ENCODE measurements at places on chromosomes 1 and 21.

DNA sequence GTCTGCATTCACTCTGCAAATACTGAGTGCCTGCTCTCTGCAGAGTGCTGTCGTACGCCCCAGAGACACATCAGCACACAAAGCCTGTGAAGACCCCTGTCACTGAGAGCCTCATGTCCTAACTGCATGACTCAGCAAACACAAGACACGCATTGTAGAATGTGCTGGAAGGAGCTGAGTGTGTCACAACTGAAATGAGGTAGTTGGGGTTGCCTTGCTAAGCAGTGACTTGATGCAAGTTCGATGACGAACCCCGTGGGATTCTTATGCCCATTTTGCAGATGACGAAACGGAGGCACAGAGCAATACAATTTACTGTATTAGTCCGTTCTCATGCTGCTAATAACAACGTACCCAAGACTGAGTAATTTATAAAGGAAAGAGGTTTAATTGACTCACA, 65.1 kb downstream of the RIPK4 start:
- no peak for DNase-seq

GRCh38 chr1:183048087-183049085, 25.2 kb downstream of the LAMC1 start:
- no peak for DNase-seq

DNA sequence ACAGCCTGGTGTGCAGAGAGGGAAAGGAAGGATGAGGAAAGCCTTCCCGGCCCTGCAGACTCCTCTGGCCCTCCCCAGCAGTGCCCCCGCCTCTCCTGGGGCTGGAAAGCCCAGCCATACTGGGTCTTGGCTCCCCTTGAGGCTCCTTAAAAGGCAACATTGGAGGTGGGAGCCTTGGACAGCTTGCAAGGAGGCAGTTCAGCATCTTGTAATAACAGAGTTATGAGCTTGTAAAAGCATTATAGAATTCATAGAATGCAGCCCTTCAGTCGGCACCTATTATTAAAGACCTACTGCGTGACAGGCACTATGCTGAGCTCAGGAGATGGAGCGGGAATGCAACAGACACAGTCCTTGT, 4.2 kb downstream of the TINAGL1 start:
- DNase-seq = no peak

DNA sequence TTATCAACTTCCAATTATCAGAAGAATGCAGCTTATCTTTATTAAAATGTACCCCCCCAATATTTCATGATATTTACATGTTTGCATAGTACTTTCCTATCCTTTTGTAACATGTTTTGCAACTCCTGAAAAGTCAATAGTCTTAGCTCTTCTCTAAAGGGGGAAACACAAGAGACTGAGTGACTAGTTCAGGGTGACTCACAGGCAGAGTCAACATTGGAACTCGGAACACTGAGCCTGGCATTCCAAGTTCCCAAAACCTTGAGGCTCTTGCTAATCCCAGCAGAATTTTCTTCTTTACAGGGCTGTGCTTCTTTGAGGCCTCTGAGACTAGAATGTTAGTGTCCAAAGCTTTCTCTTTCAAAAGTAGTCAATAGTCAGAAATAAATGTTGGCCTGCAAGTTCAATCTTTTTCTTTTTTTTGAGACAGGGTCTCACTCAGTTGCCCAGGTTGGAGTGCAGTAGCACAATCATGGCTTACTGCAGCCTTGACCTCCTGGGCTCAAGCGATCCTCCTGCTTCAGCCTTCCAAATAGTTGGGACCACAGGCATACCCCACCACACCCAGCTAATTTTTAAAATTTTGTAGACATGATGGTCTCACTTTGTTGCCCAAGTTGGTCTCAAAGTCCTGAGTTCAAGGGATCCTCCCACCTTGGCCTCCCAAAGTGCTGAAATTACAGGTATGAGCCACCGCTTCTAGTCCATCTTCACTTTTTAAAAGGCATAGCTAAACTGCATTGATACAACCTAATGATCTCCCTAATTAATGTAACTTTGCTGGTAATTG, 37.5 kb downstream of the ZNF281 start:
- no peak for DNase-seq

DNA sequence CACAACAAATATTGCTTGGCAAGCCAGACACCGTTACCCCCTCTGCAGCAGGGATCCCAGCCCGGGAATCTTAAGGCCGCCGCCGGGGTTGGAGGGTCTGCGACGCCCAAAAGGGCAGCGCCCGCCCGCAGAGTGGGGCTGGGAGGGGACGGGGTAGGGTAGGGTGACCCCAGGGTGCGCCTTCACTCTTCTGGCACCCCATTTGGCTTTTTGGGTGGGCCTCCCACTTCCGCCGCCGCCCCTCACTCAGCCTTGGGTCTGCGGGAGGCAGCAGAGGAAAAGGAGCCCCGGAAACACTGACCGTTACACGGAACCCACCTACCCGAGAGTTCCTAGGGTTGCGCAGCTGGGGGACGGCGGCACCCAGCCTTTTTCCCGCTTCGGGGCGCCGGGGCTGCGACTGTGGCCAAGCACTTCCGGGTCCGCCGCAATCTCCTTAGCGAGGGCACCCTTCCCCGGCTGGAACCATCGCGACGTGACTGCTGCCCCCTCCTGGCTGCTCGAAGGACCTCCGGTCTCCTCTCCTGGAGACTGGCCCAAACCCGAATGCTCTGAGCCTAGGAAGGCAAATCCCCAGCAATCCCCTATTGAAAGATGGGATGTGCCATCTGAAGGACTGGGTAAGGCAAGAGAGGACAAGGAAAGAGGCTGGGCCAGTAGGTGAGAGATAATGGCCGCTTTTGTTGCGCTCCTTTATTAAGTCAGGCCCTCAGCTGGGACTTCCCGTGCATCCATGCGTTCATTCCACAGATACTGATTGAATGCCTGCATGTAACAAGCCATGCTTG, at the start of gene PIGC:
TSS of gene PIGC (minus strand) at position 404 of the 788 bp plus-strand sequence. CDS start 1,447 bp downstream, outside the sequence.
- peak; percentile 82 for DNase-seq

DNA sequence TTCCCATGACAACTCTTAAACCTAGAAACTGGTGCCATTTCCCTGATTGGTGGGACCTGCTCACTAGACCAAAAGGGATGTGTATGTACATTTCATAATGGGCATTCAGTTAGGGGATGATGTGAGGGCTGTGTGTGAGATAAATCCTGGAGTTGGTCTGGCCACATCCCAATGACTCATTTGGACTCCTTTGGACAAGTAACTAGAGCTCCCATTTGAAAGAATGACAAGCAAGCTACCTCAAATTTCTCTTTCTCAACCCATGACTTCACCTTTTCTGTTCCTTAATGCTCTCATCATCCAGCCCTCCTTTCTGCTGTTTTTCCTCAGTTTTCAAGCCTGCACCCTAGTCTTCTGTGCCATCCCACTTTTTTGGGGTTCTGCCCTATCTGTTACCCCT, 27.9 kb downstream of the EBNA1BP2 start:
- no peak for DNase-seq

DNA sequence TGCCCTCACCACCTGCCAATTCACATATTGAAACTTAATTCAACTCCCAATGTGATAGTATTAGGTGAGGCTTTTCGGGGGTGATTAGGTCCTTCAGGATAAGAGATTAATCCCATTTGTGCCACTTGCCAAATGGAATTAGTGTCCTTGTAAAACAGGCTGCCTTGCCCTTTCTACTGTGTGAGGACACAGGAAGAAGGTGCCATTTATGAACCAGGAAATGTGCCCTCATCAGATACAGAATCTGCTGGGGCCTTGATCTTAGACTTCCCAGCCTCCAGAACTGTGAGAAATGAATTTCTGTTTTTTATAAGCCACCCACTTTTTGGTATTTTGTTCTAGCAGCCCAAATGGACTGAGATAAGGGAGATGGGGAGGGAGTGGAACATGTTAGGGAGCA, 39.1 kb upstream of the AGL start:
- DNase-seq = no peak

GRCh38 chr1:228445843-228446650, 29.4 kb upstream of the TRIM17 start:
- peak; percentile 8 for DNase-seq

- DNase-seq = no peak
Observed at GRCh38 chr1:53547231-53547790, 88.1 kb downstream of the DMRTB1 start.

DNA sequence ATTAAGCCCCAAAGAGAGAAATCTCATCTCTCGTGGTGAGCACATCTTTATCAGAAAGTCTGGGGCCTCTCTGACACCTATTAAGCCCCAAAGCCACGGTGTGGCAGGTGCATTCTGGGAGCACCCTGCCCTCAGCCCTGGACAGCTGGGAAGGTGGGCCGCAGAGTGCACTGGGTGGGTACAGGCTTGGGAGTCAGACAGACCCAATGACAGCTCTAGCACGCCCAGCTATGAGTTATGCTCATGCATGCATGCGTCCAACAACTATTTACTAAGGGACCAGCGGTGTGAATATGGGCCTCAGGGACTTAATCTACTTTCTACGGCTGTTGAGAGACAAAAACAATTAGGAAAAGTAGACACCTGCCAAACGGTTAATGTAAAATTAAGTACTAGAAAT, 46.6 kb downstream of the SLC66A1 start:
- no peak for DNase-seq

- peak; percentile 66 for DNase-seq
Observed at GRCh38 chr1:152188673-152189591, 29.9 kb upstream of the RPTN start.

- no peak for DNase-seq
Observed at GRCh38 chr1:118021668-118022067, 92.1 kb downstream of the WDR3 start.

DNA sequence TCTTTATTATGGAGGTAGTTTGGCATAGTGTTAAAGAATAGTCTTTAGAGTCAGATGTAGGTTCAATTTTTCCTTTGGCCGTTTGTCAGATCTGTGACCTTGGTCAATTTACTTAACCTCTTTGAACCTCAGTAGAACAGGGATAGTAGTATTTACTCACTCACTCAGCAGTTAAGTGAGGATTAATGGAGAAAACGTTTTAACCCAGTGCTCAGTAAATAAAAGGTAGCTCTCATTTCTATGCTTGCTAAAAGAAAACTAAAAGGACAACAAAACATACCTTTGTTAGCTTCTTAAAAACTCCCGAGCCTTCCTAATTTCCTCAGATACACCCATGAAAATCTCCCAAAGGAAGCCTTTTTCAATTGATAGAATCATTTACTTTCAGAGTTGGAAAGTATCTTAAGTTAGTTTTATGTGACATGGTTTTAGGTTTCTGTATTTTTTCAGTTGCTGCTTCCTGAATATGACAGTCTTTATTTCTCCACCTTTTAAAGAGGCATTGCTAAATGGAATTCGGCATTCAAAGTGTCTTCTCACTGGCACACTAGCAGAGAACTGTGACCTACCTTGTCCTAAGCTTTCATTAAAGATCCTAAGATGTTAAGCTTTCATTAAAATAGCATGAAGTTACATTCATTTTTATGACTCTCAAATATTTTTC, 7.8 kb downstream of the ABCD3 start:
- no peak for DNase-seq

- no peak for DNase-seq
Observed at GRCh38 chr1:218496561-218496960, 151.4 kb downstream of the TGFB2 start.

DNA sequence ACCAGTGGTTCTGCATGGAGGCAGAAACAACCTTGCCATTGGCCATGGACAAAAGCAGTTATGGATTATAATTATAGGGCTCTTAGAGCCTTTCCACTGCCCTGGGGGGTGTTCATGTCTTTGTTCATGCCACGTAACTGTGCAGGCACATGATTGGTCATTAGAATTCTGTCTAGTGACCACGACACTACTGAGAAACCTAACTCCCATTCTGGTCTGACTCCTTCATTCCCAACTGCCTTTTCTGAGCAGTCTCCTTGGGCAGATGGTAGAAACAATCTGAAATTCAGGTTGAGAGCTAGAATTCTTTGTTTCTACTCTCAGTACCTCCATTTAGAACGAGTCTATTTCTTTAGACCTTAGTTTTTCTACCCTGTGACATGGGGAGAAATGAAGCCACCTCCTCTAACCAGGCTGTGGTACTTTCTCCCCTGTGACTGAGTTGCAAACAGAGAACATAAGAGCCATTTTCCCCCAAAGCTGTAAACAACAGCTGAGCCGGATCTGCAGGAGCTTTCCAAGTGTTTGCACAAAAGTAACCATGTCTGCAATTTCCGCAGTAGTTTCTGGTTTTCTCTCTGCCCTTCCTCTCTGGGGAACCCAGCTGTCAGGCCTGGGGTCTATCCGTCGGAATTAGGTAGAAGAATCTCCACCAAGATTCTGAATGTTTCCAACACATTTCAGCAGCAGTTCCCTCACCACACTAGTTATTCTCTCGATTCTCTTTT, 37.7 kb upstream of the IPO9 start:
- no peak for DNase-seq

DNA sequence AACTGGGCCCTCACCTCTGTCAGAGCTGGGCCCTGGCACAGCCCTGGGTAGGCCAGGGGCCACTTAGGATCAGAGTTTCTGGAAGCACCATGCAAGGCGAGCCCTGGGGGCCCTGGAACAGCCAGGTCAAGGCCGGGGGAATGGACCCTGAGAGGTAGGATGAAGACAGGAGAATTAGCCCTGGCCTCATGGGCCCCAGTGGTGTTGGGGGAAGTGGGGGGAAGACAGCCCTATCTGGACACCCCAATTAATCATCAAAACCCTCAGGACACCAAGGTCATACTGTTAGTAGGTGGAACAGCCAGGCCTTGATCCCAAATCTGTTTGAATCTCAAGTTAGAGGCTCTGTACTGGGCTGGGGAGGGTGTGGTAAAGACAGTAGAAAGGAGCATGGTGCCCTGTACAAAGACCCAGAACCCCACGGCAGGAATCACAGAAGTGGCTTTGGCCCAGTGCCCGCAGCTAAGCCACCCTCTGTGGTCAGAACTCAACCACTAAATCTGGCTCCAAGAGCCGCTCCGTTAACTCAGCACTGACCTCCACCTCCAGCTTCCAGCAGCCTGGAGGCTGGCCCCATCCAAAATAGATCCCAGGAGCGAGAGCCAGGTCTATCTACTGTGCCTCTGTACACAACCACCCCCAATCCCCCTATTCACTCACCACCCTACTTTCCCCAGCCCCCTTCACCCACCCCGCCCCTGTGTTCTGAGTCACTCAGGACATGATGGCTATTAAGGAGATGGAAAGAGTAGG, 14.0 kb upstream of the TRIM63 start:
- DNase-seq = no peak

- peak; percentile 94 for DNase-seq
Observed at GRCh38 chr1:198238121-198238520, 81.3 kb downstream of the NEK7 start.

DNA sequence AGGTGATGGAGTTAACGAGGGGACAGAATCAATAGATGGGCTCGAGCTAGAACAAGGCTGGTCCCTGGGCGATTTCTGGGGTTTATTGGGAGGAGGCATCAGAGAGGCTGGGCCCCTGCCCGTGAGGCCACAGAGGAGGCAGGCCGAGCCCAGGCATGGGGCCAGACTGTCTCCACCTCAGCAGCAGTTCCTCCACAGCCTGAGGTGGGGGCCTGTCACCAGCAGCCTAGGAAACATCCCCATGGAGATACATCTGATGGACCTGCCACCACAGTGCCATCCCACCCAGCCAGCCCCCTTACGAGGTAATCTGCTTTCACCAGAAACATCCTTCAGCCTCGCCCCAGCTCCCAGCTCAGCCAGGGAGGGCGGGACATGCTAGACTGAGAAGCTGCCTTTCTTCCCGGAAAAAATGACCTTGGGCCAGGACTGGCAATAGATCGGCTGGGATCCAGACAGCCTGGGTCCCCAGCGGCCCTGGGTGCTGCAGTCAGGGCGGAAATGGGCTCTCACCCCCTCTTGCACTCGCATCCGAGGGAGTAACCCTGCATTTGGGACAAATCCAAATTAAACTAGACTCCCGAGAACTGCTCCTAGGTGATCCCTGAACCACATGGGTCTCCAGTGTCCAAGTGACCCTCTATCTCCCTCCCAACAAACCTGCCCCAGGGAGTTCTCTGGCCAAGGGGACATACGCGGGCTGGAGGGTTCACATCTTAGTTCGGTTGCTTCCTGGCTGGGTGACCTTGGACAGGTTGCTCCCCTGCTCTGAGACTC, 10.0 kb upstream of the EPHA8 start:
- DNase-seq = no peak

- DNase-seq = no peak
Observed at GRCh38 chr21:41080485-41081121, 87.4 kb upstream of the BACE2 start.

All from HL-60 (cell line).